ENCODE measurements at places on chromosomes 7 and 10.

GRCh38 chr10:100624298-100624697 lies 88.6 kb downstream of the HIF1AN start:
- no peak for DNase-seq

GRCh38 chr7:77697535-77697831 lies 1.2 kb downstream of the RSBN1L start:
- DNase-seq = no peak

- DNase-seq = no peak
Measured at GRCh38 chr10:15213461-15213861, 45.0 kb upstream of the NMT2 start.

DNA sequence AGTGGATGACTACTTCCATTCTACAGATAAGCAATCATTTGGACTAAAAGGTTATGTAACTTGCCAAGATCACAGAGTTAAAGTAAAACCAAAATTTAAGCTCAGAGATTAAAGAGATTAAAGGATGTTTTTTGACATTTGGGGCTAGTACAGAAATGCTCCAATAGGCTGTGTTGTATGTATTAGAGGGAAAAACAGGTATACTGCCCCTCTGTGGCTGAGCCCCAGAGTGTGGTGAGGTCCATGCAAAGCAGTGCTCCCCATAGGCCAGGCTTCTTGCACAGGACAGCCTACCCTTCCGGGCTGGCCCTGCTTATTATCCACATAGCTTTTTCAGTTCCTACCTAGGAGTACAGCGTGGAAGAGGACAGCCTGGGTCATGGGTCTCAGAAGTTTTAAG lies 322.8 kb downstream of the POM121L12 start:
- DNase-seq = no peak

DNA sequence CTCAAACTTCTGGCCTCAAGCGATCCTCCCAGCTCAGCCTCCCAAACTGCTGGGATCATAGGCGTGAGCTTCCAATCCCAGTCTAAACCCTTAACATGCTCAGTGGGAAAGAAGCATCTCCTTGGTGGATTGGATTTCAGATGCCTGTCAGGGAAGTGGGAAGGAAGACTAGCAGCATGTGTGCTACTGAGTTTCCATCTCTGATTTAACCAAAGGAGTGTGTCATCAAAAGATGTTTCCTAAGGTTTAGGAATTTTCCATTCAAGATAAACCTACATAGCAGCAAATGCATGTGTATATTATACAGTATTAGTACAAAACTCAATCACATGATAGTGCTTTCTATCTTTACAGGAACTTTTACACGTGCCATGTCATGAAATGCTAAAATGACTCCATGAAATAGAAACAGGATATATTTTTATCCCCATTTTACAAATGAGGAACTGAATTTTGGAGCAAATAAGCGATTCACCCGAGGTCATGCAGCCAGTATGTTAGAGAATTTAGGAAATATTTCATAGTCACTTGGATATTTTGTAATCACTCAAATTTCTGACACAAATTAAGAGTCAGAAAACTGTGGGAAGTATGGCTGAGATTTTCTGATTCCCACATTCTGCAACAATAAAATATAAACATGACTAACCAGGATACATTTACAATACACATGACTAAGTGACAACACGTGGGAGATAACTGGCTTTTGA lies 11.4 kb upstream of the TMEM26 start:
- DNase-seq = no peak

- DNase-seq = no peak
Measured at GRCh38 chr10:11586170-11586569, 25.3 kb downstream of the USP6NL start.

DNA sequence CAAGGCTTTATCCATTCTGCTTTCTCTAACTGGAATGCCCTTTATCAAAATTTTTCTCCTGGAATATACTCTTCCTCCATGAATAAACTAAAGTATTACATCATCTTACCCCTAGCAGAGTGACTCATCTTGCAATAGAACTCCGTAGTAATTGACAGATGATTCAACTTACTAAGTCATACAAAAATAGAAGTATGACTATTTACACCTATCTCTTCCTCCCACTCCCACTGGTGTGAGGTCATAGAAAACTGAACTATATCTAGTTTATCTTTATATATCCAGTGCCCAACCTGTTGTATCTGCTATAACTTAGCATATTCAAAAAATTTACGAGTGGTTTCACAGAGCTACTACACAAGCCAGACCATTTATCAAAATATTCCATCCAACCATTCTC lies 26.1 kb downstream of the ABCB1 start:
- DNase-seq = no peak

DNA sequence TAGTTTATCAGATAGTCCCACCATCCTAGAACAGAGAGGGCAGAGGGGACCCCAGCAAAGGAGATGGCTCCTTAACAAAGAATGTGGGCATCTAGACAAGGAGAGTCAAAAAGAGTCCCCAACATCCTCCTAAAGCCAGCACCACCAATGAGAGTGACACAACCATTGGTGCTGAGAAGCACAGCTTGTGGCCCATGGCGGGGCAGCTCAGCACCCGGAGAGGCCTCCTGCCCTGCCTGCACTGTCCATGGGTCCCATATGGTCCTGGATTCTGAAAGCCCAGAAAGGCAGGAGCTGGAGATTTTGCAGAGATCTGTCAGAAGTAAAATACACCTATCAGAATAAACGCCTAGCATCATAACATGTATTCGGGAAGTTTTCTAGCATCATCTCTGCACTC lies 311.8 kb upstream of the ZNF32 start:
- peak; percentile 29 for DNase-seq

DNA sequence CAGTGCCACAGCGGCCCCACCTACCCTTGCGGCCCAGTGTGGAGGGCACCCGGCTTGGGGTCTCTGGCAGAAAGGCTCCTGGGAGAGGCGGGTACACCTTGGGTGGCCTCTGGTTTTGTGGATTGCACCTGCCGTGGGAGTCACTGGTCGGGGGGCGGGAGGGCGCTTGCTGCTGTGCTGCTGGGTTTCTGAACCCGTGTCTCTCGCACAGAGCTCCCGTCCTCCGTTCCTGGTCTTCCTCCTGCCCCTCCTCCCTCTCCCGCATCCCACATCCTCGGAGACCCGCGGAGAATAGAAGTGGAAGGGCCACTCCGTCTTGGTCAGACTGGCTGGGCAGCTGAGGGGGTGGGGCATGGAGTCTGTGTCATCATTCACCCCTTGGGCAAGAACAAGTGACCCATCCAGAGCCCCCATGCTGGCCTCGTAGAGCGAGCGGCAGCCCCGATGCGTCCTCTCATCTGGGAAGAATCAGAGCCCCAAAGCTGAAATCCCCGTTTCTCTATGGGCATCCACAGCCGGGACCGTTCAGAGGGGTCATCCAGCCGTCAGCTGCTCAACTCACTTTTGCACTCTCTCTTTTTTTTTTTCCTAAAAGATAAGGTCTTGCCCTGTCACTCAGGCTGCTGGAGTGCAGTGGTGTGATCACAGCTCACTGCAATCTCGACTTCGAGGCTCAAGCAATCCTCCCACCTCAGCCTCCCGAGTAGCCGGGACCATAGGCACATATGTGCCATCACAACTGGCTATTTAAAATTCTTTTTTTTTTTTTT lies 4.0 kb downstream of the MAFK start:
- peak; percentile 81 for DNase-seq

- no peak for DNase-seq
Measured at GRCh38 chr10:101901340-101901739, 57.7 kb upstream of the KCNIP2 start.

DNA sequence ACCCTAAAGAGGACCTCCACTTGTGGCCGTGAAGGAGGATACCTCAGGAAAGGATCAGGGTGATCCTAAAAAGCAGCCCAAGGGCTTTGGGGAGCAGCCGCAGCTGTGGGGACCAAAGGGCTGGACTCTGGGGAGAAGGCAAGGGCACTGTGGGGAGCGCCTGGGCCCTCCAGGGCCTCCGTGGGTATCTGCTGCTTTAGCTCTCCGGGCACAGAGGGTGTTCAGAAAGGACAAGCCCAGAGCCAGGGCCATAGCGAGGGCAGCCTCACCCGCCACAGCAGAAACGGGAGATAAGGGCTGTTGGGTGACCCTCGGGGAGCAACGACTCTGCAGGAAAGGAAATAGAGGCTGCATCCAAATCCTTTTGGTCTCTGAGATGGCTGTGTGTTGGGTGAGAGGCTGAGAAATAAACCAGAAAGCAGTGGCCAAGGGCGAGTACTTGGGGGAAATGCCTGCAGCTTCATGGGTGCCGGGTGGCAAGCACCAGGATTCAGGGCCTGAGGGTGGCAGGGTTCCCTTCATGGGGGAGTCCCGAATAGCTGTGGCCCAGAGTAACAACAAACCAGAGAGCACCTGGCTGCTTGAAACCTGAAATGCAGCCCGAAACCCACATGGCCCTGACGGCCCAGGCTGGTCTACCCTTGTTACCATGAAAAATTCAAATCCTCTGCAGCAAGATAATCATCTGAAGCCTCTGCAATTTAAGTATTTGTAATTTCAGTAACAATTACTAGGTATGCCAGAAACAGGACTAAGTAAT lies 95.2 kb downstream of the VIPR2 start:
- DNase-seq = no peak

GRCh38 chr7:16773326-16773725 lies 19.8 kb downstream of the TSPAN13 start:
- DNase-seq = no peak

- no peak for DNase-seq
Measured at GRCh38 chr10:90394311-90394710, 463.5 kb downstream of the HTR7 start.

DNA sequence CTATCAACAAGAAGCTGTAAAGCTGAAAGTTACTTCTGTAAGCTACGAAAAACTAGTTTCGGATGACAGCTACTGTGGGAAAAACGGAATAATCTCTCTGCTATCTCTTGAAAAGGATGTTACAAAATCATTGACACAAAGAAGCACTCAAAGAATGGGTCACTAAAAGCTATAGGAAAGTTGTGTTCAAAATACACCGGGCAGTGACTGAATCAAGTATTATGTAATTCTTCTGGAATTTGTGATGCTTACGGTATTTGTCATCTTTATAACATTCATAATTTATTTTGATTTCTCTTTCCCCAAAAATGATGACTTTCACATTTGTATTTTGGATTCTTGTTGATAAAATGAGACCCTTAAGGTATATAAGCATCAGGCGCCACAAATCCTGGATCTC lies 112.1 kb upstream of the KLF6 start:
- no peak for DNase-seq

DNA sequence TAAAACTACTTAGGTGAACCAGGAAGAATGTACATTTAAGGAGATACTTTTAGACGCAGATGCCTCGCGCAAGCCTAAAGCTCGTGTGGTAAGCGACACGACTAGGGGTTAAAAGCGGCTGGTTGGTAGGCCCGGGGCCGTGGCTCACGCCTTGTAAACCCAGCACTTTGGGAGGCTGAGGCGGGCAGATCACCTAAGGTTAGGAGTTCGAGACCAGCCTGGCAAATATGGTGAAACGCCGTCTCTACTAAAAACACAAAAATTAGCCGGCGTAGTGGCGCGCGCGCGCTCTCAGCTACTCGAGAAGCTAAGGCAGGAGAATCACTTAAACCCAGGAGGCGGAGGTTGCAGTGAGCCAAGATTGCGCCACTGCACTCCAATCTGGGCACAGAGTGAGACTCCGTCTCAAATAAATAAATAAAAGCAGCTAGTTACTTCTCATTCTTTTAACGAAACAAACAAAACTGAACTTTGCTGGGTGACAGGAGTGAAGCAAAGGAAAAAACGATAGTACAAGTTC lies 879 bp downstream of the NUDT5 start:
- peak; percentile 76 for DNase-seq

GRCh38 chr7:151490456-151491105 lies 29.1 kb downstream of the RHEB start:
- DNase-seq = no peak

DNA sequence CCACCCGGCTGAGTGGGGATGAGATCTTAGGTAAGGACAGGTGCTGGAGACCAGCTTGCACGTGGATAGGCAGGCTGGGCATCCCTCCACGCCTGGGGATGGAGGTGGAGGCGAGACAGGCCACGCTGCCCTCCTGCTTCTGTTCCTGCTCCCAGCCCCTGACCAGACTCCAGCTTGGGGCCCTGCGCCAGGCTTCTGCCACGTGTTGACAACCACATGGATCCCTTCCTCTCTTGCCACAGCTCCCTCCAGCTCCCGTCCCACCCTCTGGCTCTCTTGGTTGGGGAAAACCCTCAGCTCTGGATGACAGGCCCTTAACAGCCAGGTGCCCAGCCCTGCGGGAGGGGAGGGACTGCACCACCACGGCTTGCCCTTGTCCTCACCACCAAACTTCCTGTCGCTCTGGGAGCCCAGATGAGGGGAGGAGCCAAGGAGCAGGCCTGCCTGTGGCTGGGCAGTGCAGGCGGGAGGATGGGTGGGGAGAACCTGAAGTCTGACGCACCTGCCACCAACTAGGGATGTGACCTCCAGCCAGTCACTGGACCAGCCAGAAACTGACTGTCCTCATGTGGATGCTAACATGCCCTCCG lies 36.0 kb downstream of the KCNH2 start:
- DNase-seq = no peak

- no peak for DNase-seq
Measured at GRCh38 chr7:3272691-3273141, 28.3 kb upstream of the SDK1 start.

DNA sequence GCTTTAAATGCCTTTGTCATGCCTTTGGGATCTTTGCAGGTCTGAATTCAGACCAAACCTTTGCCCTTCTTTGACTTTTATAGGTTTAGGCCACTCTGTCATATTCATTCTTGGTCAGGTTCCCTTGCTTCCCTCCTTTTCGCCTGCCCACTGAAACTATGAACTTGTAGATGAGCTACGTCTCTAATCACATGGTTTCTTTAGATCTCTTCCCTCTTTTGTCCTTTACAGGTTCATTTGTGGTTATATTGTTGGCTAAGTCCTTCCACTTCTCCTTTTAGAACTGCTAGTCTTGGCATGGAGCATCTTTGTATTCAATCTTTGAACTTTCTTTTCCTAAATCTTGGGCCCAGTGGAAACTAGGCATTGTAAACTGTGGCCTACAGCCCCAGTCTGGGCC lies 104.0 kb upstream of the ZEB1 start:
- no peak for DNase-seq

DNA sequence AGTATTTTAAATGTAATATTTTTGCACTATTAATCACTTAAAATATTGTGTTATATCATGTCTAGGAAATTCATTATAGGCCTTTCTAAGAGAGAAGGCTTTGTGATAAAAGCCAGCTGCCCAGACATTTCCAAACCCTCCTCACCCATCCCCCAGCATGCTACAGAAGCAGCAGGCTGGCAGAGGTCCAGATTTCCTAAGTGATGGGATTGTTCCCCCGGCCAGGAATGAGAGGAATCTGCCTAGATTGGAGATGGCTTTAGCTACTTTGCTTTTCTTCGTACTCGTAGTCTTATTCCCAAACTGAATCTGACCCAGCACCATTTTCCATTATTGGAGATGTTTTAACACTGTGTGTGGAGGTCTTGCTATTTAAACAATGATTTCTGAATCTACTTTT lies 29.4 kb downstream of the CDK14 start:
- DNase-seq = no peak
